ENCODE measurements at places on chromosomes 7 and 10.
A peak's percentile ranks its signal among the peaks of the same experiment; 100 is the strongest.

GRCh38 chr7:67512481-67512880 is 515.8 kb downstream of the TYW1 start:
- DNase-seq: no peak

GRCh38 chr10:79065091-79065551 is 3.6 kb upstream of the ZMIZ1 start:
- DNase-seq: no peak

GRCh38 chr7:151743481-151743983 is 133.4 kb downstream of the PRKAG2 start:
- DNase-seq: no peak

DNA sequence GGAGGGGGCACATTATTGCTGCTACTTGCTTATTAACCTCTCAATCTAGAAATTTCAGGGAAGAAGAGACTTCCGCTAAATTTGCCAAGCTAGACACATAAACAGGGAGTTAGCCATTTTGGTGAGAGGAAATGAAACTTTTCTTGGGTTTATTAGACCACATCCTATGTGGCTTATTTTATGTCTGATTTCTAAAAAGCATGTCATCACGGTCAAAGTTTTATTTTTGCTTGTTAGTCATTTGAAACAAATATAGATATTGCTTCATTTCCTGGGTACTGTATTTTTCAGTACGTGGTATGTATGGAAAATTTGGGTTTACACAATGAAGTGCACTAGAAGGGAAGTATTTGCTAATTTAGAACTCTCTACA is 144.1 kb downstream of the TCF7L2 start:
- DNase-seq: peak; percentile 76

GRCh38 chr7:116994611-116995010 is 41.3 kb downstream of the ST7 start:
- DNase-seq: no peak

GRCh38 chr7:136693166-136694119 is 175.0 kb upstream of the CHRM2 start:
- DNase-seq: no peak

DNA sequence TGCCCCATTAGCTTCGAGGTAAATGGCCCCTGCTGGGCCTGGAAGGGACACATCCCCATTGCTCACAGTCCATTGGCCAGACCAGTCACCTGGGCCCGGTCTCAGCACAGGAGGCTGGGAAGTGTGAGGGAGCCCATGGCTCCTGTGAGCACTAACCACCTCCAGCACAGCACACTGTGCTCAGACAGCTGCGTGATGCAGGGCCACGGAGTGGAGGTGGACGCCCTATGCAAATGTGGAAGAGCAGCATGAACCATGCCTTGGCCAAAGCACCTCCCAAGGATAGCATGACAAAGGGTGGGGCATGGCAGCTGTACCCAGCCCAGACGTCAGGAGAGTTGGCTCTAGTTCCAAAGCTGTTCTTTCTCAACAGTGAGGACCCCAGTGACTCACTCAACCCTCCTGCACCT is 120.1 kb upstream of the ZMIZ1 start:
- DNase-seq: no peak

Measured in fibroblast of skin of right biceps (primary cell).